Central memory CD4-positive, alpha-beta T cell (primary cell): ENCODE measurements at places on chromosomes 3 and 15.

DNA sequence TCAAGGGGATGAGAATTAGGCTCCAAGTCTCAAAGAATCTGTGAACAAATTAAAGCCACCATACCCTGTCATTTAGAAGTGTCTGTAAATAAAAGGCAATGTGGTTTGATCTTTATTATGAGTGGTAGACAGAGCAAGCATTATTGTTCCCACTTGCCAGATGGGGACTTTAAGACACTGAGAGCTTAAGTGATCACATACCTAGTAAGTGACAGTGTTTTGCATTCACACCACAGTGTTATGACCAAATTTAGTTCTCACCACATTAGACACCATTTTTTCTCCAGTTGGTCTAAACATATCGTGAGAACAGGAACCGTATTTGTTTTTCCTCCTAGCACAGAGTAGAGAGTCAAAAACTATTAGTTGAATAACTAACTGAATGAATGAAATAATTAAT, 13.2 kb upstream of the ZBED2 start:
- DNase-seq, result no peak

GRCh38 chr3:136658946-136659682, 93.1 kb downstream of the STAG1 start:
- DNase-seq, result no peak

- no peak for DNase-seq
These were observed 26.7 kb upstream of the MCF2L2 start for GRCh38 chr3:183455089-183455488.

DNA sequence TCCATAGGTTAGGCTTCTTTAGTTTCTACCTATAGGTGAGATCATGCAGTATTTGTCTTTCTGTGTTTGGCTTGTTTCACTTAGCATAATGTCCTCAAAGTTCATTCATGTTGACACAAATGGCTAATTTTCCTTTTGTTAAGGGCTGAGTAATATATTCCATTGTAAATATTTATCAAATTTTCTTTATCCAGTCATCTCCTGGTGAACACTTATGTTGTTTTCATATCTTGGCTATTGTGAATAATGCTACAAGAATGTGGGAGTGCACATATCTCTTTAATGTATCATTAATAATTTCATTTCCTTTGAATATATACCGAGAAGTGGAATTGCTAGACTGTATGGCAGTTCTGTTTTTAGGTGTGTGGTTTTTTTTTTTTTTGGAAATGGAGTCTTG, 250.9 kb upstream of the SEMA6D start:
- no peak for DNase-seq

DNA sequence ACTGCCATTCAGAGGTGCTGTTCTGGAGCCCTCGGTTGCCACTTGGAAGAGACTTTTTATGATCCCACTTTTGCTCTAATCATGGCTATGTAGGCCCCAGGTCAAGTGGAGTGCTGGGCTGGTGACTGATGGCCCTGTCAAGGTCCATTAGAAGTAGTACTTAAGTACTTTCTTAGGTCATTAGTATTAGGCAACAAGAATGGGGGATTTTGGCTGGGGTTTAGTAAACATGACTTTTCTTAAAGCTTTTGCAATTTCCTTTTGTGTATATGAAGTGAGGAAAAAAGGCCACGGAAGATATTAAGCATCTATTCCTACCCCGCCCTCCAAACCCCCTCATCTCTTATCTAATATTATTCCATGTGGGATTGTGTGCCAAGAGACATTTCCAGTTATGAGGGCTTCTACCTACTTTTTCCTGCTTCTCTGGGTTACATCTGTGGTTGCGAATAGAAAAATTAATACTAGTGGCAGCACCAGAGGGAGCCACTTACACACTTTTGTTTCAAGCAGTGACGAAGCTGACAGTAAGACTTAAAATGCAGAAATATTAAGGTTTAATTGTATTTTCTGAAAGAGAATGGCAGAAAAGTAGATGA, 13.9 kb downstream of the NLGN1 start:
- no peak for DNase-seq
